Dorsolateral prefrontal cortex (tissue), 122 donors: ENCODE measurements at places on chromosomes 4 and X. TPM values are rescaled to one million over a fixed set of nuclear protein-coding genes. Genes with fewer than 3 reads are reported as not detected.

Gene GAGE1
- total RNA-seq, result not detected

Gene TRIM61
- total RNA-seq, result 1.2 TPM

Gene MYL5
- total RNA-seq, result 18.9 TPM

Gene RASSF6
- not detected for total RNA-seq

Gene STPG2
- 3.7 TPM for total RNA-seq

Gene SLC25A43
- total RNA-seq, result 5.0 TPM

Gene PRRG1
- total RNA-seq, result 26.0 TPM

Gene NXF2
- total RNA-seq, result not detected

Gene VCX3A
- total RNA-seq, result not detected

Gene CPE
- 901 TPM for total RNA-seq

Gene SCFD2
- 25.3 TPM for total RNA-seq

Gene NCBP2L
- total RNA-seq, result not detected

Gene PPP1R2C
- total RNA-seq, result not detected

Gene PLS3
- 53.6 TPM for total RNA-seq

Gene DCAF8L2
- total RNA-seq, result not detected

Gene MED28
- total RNA-seq, result 55.2 TPM

Gene AWAT2
- total RNA-seq, result not detected

Gene CDS1
- 21.0 TPM for total RNA-seq

Gene RTL9
- 0.46 TPM for total RNA-seq

Gene USP26
- not detected for total RNA-seq

GRCh38 chrX:132409780-132410556, 78.9 kb downstream of the MBNL3 start:
- no peak for DNase-seq

- no peak for DNase-seq
These were observed 44.4 kb upstream of the STAG2 start for GRCh38 chrX:123917069-123917468.

- no peak for DNase-seq
These were observed 109.7 kb downstream of the AFAP1 start for GRCh38 chr4:7829652-7830580.

GRCh38 chrX:99010957-99011356, 1399.1 kb downstream of the PCDH19 start:
- DNase-seq, result no peak

DNA sequence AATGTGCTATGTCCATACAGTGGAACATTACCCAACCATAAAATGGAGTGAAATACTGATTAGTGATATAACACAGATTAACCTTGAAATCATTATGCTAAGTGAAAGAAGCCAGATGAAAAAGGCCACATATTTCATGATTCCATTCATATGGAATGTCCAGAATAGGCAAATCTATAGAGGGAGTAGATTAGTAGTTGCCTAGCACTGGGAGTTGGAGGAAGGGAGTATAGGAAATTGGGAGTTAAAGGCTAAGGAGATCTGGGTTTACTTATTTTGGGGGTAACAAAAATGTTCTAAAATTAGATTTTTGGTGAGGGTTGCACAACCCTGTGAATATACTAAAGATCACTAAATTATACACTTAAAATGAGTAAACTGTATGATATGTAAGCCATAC, 26.8 kb downstream of the ENOX2 start:
- DNase-seq, result no peak

DNA sequence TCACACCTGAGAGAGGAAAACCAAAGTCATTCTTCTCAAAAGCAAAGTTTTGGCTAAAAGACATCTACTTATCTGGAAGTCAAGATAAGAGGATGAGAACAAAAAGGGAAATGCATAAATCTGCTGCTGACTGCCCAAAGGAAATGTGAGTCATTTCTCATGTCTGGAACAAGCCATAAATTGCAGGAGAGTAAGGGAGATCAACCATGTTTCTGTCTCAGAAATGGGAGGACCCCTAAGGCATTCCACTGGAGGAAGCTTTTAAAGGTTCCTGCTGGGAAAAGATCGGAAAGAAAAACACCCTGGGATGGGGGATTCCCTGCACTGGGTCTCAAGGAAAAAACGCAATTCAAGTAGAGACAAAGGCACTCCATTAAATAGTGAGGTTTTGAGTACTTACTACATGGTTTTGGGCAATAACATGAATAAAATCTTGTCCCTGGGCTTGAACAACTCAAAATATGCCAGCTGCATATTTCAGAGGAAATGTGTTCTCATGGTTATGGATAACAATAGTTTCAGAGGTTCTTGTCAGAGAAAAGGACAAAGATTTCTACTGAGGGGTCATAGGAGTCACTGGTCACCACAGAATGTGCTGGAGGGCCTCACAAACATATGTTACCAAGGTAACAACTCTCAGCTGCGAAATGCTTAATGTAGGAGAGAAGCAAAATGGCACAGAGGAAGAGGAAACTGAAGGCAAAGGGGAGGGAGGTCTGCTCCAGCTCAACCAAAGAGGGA, 19.3 kb downstream of the GPR143 start:
- no peak for DNase-seq

DNA sequence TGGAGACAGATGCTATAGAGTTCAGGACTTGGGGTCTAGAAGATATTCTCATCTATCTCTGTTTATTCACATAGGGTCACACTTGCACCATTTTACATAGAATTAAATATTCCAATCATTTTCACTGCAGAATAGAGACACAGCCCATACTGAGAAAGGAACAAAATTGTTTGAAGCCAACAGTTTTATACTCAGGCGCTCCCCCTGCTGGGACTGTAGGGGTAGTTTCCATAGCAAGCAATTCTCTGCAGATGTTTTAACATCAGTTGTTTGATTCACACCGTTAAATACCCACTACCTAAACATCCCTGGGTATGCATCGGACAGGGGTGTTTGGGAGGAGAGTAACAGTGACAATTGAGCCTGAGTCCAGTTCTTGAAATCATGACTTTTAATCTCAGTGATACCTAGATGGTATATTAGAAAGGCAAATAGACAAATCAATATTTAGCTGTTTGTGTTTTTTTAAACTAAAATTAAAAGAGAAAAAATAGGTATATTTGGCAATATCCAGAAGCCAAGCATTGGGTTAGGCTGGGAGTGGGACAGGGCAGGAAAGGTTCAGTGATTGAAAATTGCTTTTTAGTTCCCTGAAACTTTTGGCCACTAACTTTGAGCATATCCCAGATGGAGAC, 33.8 kb downstream of the LONRF3 start:
- DNase-seq, result no peak

GRCh38 chrX:38985375-38985774, 184.1 kb downstream of the MID1IP1 start:
- no peak for DNase-seq

- DNase-seq, result peak; percentile 80
These were observed at the start of gene RNF150 for GRCh38 chr4:141133146-141133998. RNF150 (minus strand) TSS chr4:141133469.

DNA sequence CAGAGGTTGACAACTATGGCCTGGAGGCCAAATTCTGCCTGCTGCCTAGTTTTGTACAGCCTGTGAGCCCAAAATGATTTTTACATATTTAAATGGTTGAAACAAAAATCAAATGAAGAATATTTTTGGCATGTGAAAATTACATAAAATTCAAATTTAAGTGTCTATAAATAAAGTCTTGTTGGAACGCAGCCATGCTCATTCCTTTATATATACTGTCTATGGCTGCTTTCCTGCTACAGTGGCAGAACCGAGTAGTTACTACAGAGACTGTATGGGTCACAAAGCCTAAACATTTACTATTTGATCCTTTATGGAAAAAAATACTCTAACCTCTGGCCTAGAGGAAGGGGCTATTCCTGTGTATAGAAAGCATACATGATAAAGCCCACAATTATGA, 290.4 kb downstream of the GLUD2 start:
- DNase-seq, result no peak

GRCh38 chr4:144808034-144808433, 162.1 kb downstream of the HHIP start:
- DNase-seq, result no peak

GRCh38 chrX:148069759-148070503, 88.8 kb downstream of the FMR1NB start:
- DNase-seq, result no peak

DNA sequence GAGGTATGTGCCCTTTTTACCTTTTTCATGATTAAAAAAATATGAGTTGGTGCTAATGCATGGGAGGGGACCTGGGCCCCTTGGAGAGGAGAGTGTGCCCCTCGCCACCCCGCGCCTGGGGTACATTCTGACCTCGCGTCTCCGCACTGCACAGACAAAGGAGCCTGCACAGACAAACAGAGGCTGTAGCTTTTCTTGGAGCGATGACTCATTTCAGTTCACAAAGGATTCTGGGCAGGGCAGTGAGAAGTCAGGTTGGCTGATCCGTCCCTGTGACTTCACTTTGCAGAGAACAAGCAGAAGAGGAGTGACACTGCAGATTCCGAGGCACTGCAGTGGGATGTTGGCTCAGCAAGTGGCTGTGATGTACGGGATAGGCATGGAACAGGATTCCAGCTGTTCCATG, 82.9 kb downstream of the STOX2 start:
- DNase-seq, result peak; percentile 88

- peak; percentile 33 for DNase-seq
These were observed 178.7 kb upstream of the RBPJ start for GRCh38 chr4:26141911-26142638.

- DNase-seq, result no peak
These were observed 30.6 kb downstream of the THAP9 start for GRCh38 chr4:82930848-82931755.

GRCh38 chrX:152537373-152537772, 86.3 kb upstream of the GABRA3 start:
- no peak for DNase-seq

DNA sequence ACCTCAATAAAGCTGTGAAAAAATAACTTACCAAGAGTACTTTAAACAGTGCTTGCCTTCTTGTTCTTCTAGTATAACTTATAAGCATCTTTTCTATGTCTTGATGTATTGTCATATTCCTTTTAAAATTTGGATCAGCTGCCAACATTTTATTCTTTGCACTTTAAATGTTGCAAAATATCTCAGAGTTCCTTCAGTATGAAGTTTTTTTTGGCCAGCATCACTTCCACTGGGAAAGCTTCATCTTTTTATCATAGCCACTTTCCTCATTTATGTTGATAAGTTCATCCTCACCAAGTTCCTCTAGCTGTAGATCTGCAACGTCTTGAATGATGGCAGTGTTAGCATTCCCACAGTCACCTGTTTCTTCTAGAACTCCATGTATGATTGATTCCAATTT, 24.2 kb downstream of the CXorf58 start:
- DNase-seq, result no peak

GRCh38 chr4:112321776-112322684, 24.9 kb downstream of the ALPK1 start:
- peak; percentile 30 for DNase-seq

GRCh38 chr4:112518675-112519074, 2.7 kb upstream of the NEUROG2 start:
- no peak for DNase-seq

DNA sequence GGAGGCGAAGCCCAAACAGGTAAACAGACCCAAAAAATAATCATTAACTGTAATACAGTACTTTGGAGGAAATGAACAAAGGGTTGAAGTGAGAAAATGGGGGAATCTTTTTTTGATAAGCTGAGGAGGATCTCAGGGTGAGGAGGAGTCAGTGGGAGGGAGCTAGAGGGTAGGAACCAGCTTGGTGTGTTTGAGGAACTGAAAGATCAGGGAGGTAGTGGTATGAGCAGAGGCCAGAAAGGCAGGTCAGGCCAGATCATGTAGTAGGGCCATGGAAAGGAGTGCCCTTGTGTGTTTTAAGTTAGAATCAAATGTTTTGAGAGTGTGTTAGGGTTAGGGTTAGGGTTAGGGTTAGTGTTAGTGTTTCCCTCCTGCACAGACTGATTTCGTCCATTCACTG, 48.8 kb downstream of the PPP2R2C start:
- no peak for DNase-seq

GRCh38 chr4:29536745-29537144, 1183.4 kb upstream of the PCDH7 start:
- no peak for DNase-seq

- no peak for DNase-seq
These were observed 183.4 kb downstream of the KIT start for GRCh38 chr4:54840992-54841768.

GRCh38 chr4:6362896-6363295, 93.2 kb downstream of the WFS1 start:
- DNase-seq, result no peak

GRCh38 chr4:24800325-24800895, 5.0 kb downstream of the SOD3 start:
- no peak for DNase-seq

GRCh38 chrX:10395179-10395578, 225.2 kb downstream of the MID1 start:
- DNase-seq, result no peak

DNA sequence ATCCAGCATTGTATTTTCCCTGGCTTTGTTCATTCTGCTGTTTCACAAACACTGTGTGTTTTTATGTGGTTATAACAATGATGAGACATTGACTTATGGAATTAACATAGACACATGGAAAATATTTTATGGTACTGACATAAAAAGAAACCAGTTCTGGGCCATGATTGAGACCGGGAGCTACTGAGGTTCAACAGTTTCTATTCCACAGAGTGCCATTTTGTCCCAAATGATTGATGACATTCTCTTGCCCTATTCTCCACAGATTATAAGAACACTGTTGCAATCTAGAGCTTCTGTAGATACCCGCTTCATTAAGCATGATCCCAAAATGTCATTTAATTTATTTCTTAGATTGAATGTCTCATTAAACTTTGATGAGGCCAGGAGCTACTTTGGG, 326.8 kb downstream of the RPA4 start:
- DNase-seq, result no peak

- peak; percentile 39 for DNase-seq
These were observed 771 bp upstream of the RBPJ start for GRCh38 chr4:26319949-26320537.

GRCh38 chr4:17336524-17336961, 175.3 kb downstream of the QDPR start:
- DNase-seq, result no peak

- DNase-seq, result no peak
These were observed 249.5 kb downstream of the INPP4B start for GRCh38 chr4:142596595-142596994.

DNA sequence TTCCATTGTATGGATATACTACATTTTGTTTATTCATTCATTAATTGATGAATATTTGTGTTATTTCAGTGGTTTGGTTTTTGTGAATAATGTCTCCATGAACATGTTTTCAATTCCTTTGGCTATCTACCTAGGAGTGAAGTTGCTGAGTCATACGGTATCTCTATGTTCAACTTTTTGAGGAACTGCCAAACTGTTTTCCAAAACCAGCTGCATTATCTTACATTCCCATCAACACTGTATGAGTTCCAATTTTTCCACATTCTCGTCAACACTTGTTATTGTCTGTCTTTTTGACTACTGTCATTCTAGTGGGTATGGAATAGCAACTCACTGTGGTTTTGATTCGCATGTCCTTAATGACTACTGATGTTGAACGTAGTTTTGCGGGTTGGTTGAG, 388.6 kb upstream of the MAGEB2 start:
- DNase-seq, result no peak
